ENCODE measurements at places on chromosomes 11 and 22.

GRCh38 chr11:33987975-33988580 lies 63.5 kb upstream of the CAPRIN1 start:
- peak; percentile 51 for DNase-seq

DNA sequence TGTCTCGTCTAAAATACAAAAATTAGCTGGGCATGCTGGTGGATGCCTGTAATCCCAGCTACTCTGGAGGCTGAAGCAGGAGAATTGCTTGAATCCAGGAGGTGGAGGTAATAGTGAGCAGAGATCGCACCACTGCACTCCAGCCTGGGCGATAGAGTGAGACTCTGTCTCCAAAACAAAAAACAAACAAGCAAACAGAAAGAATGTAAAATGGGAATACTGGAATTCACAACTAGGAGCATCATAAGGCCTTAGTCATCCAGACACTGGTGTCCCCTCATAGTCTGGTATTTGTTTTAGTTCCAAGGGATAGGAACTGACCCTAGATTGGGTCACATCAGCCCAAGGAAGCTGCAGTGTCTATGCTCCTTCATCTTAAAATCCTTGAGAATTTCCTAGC lies 520.8 kb downstream of the NELL1 start:
- DNase-seq, result no peak

GRCh38 chr11:35257281-35257680 lies 118.3 kb downstream of the CD44 start:
- no peak for DNase-seq

DNA sequence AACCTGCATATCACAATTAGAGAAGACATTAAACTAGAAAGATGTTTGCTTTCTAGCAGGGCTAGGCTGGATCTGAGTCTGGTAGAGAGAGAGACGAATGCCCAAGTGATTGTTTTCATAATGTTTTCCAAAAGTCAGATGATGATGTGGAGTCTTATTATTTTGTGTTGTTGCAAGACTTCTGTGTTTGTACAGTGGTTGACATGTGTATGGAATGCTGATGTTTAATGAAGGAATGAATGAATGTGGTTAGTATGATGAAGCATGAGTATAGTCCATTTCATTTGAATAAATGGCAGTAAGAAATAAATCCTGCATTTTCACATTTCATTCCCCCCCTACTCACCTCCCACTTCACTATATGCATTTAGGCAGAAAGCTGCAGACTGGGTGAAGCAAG lies 69.6 kb downstream of the PPP2R1B start:
- DNase-seq, result no peak

DNA sequence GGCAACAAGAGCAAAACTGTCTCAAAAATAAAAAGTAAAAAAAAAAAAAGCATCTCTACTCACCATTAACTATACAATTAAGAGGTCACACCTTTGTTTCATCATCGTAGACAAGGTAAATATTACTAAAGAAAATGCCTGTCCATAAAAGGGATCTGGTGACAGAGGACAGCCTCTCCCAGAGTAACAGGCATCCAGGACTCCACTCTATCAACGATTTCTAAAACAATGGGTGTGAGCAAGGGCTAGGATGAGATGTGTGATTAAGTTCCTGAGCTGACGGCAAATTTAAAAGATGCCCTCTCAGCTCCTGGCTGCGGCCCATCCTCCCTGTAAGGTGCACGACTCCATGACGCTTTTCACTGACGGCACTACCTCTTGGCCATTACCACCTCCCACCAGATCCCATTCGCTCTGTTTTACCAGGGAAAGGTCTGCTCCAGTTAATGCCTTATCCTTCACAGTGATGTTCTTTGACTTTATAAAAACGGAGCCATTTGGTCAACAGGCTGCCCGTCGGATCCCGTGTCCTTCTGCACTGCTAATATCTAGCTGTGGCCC lies 2.3 kb upstream of the TMEM45B start:
- no peak for DNase-seq

GRCh38 chr11:124482362-124483147 lies 37.1 kb upstream of the OR8B8 start:
- DNase-seq, result no peak

DNA sequence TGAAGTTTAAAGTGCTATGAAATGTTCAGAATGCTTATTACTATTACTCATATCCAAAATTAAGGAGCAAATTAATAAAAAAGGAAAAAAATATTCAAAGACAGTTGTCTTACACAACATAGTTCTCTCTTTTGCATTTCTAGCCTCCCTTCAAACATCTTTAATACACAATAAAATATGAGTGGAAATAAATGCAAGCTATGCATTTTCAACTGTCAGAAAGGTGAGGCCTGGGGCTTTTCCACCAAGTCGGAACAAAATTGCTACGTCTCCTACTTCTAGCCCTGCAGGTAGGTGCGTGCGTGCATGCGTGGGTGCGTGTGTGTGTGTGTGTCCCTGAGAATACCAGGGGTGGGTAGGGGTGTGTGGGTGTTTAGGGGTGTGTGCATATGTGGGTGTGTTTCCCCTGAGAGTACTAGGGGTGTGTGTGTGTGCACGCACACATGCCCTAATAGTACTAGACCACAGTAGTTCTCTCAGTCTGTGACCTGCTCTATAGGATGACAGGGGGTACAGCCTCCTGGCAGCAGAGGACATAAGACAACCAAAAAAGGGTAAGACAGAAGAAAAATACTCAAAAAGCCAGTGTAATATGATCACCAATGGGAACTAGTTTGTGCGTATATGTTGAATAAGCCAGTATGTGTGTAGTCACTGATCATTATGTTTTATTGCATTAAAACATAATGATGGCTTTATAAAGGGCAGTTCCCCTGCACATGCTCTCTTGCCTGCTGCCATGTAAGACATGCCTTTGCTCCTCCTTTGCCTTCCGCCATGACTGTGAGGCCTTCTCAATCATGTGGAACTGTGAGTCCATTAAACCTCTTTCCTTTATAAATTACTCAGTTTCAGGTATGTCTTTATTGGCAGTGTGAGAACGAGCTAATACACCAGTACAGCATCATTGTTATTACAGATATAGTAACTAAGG lies 89.4 kb downstream of the FAM168A start:
- no peak for DNase-seq

DNA sequence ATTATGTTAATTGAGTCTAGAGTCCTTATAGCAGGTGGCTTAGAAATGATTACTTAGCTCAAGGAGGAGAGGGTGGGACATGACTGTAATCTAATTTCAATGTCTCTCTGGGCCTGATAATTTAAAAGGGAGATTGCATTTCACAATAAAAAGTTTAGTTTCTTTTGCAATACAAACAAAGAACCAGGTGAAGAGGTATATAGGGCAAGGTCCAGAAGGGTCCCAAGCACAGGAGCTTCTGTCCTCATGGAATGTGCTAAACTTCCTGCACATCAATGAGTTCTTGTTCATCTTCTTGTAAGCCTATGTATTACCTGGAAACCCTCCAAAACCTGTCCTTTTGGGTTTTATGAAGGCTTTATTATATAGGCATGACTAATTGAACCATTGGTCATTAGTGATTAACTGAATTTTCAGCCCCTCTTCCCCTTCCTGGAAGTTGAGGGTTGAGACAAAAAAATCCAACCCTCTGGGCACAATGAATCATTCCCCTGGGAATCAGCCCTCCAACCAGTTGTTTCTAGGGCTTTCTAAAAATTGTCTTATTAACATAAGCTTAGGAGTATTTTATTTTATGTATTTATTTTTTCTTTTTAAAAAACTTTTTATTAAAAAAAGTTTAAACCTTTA lies 37.6 kb downstream of the MS4A2 start:
- no peak for DNase-seq

DNA sequence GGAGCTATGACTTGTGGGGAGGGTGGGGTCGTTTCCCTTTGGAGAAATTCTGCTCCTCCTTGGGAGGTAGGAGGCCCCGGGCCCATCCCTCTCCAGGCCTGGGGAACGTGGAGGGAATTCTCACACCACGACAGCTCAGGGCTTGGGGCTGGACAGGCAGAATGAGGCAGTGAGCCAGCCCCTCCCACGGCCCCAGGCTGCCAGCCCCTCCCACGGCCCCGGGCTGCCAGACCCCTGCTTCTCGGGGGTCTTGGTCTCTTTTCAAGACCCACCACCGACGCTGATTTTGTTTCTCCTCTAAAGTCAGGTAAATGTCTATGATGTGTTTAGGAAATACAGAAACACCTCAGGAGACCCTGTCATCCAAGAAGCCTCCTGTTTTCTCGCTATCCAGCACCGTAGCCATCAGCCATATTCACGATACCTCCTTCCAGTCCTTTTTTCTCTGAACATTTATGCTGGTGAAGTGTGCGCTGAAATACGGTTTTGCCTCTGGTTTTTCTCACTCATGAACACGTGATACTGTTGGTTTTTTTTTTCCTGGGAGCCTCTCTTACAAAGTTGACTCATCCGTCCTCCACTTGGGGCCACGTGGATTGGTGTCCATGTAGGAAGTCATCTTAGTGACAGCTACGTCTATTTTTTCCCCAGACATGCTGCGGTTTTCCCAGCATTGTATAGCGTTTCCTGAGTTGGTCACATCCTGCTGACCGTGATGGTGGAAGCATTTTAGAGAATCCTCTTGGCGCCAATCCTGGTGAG lies 1219.6 kb downstream of the BRD1 start:
- DNase-seq, result no peak

DNA sequence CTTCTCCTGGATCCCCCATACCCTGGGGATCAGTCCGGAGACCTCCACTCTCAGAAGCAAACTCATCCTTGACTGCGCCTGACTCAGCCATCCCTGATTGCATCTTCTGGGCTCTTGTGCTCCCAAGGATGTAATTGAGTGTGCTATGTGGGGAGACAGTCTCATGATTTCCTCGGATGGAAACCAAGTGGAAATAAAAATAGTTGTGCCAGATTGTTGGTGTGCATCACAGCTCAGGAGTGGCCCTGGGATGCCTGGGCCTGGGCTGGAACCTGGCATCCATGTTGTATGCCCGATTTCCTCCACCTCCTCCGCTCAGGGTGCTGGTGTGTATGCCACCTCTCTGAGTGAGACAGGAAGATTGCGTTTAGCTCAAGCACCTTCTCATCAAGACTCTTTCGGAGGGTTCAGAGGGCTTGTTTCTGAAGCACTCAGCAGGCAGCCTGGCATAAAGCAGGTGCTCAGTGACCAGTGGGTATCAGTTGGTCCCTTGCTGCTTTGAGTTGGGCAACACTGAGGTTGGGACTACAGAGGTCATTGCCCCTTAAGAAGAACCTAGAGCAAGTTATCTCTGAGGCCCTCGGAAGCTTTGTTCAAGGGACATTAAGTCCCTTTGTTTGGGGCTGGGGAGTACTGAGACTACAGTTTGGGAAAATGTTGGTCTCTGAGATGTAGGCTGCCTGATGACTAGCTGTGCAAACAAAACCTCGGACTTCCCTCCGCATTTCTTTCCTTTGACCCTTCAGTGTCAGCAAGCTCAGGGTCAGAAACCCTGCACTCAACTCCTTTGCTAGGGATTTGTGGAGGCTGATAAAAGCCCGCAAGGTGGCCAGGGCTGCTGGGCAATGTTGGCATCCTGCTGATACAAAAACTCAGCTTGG lies 24.8 kb upstream of the MICAL2 start:
- no peak for DNase-seq

- no peak for DNase-seq
These were observed 10.8 kb downstream of the KCTD17 start for GRCh38 chr22:37062376-37062675.

- no peak for DNase-seq
These were observed 332.5 kb upstream of the DDI1 start for GRCh38 chr11:103703954-103704353.

GRCh38 chr11:33881651-33882503 lies 10.0 kb downstream of the LMO2 start:
- no peak for DNase-seq

GRCh38 chr11:12505183-12505582 lies 127.8 kb downstream of the PARVA start:
- DNase-seq, result no peak

GRCh38 chr11:129580278-129580677 lies 204.6 kb downstream of the BARX2 start:
- no peak for DNase-seq

GRCh38 chr11:131955904-131956303 lies 585.5 kb downstream of the NTM start:
- no peak for DNase-seq

DNA sequence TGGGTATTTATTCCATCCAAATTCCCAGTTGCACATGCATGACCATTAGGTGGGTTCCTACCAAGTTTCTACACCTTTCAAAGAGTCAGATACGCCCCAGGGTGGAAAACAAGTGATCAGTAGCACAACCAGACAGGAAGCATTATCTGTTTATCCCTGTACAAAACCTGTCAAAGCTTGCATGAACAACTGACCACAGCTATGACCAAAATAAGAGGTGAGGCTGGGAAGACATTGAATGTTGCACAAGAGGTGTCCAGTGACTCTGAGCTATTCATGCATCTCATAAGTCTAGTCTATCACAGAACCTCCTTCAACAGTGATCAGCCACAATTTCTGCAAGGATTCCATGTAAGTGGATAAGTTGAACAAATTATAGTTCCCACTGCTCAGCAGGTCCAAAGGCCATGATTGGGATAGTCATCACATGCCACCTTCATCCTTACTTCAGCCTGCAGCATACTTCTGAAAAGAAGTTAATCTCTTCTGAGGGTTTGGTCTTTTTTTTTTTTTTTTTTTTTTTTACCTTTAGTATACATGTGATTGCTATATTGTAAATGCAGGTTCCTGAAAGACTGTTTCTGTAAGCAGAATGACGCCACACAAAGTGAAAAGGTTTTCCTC lies 28.0 kb upstream of the TMEM45B start:
- no peak for DNase-seq

GRCh38 chr11:70299636-70300035 lies 29.1 kb downstream of the PPFIA1 start:
- no peak for DNase-seq

DNA sequence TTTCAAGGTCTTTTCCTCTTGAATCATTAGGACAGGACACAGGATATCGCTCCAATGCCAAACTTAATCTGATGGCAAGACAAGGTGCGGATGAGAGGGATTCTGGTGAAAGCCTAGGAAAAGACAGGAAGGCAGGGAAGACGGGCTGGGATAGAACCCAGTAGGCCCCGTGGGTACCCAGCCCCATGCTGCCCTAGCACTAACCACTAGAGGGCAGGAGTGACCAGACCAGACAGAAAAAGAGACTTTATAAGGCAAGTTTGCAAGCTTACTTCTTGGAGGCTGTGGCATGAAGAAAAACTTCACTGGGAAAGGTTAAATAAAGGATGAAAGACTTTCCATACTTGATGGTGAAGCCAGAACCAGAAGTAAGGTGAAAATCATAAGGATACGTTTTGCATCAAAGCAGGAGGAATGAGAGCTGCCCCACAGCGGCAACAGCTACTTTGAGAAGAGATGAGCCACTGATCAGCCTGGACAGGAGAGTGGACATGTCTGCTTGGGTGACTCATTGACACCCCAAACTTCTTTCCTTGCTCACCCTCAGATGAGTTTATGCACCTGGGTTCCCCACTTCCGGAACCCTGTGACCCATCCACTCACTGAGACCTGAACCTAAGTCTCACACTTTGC lies 39.8 kb downstream of the SYN3 start:
- DNase-seq, result no peak
